Neural progenitor cell (in vitro differentiated cells): ENCODE measurements at places on chromosomes 16 and 17. TPM values are rescaled to one million over a fixed set of nuclear protein-coding genes. Genes with fewer than 3 reads are reported as not detected.

- no peak within 1 kb of the TSS for H3K27ac ChIP-seq
- peaks cover 5% of the 10 kb centered on the region for H3K4me1 ChIP-seq
- no peak for DNase-seq
- H3K27me3 ChIP-seq, result peaks cover 61% of the 10 kb centered on the region
- no peak within 1 kb of the TSS for H3K4me3 ChIP-seq
Observed at GRCh38 chr16:10876799-10877341, at the start of gene CIITA. Gene CIITA, plus strand, starts transcription at chr16:10877202. Its CDS starts 129 bp downstream, at chr16:10877331.

DNA sequence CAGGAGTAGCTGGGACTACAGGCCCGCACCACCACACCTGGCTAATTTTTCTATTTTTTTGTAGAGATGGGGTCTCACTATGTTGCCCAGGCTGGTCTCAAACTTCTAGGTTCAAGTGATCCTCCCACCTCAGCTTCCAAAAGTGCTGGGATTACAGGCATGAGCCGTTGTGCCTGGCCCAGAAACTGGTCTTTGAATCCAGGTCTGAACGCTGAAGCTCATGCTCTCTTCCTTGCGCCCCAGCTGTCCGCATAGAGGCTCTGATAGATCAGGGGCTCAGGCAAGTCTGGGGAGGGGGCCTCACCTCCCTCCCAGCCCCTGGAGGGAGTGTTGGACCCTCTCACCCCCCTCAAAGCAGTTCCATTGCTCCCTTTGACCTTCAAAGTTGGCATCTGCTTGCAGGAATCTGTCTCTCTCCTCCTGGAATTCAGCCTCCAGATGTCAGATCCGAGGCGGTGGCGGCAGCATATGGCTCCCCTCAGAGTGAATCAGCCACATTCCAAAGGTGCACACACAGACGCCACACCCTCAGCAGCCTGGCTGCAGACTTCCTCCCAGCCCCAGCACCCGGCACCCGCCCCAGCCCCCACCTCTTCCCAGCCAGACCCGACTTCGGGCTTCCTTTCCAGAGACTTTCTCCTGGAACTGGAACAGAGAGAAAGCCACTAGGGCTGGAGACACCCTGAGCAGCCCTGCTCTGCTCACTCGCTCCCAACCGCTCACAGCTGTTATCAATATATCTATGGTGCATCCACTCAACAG is 16.9 kb upstream of the GLIS2 start:
- H3K4me1 ChIP-seq, result peaks cover 7% of the 10 kb centered on the region
- H3K27ac ChIP-seq, result no peak overlapping the region

CYBC1 gene
- total RNA-seq, result 75.1 and 87.9 TPM in 2 replicates

- H3K36me3 ChIP-seq, result peaks cover 13% of the 10 kb centered on the region
- H3K27me3 ChIP-seq, result no peaks in the 10 kb centered on the region
- DNase-seq, result no peak
- H3K4me1 ChIP-seq, result no peaks in the 10 kb centered on the region
- no peak overlapping the region for H3K27ac ChIP-seq
- H3K4me3 ChIP-seq, result no peak overlapping the region
Observed at GRCh38 chr17:43092901-43093300, 32.3 kb downstream of the BRCA1 start.

DNA sequence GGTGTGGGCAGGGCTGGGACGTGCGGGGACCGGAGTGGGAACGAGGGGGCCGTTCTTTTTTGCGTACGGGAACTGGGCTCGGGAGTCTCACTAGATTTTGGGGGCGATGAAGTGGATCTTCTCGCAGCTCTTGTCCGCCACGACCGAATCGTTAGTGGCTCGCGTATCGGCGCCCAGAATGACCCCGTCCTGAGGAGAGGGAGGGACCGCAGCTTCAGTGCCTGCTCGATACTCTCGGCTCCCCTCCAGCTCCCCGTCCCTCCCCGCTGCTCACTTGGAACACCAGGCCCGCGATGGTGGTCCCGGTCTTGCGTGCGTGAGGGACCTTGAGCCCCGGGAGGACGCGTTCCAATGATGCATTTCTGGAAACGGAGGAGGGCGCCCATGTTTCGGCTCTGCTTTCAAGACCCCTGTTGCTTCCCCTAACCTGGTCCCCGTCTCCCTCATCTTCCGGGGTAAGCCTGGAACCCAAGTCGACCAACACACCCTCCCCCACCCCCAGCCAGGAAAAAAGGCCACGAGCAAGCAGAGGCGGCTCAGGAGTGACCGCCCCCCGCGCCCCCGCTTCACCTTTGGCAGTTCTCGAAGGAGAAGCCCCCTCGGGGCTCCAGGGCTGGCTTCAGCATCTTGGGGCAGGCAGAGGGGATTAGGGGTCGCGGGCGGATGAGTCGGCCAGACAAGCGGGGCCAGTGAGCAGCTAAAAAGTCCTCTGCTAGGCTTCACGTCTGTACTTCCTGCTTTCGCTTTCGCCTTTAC is at the start of gene PSMB10:
TSS of gene PSMB10 (minus strand) at position 727 of the 756 bp plus-strand sequence. CDS start at position 626, 101 bp downstream.
- DNase-seq, result peak; percentile 64
- peak within 1 kb of the TSS; percentile 78 for H3K4me3 ChIP-seq
- no peak within 1 kb of the TSS for H3K27ac ChIP-seq
- H3K27me3 ChIP-seq, result no peaks in the 10 kb centered on the region
